SK-N-SH treated with all-trans-retinoic acid at 6 μM for 48 hours (cell line): ENCODE measurements at places on chromosomes 1 and 21.

- no peak for ATAC-seq
Measured at GRCh38 chr1:49251019-49251784, 474.5 kb upstream of the BEND5 start.

DNA sequence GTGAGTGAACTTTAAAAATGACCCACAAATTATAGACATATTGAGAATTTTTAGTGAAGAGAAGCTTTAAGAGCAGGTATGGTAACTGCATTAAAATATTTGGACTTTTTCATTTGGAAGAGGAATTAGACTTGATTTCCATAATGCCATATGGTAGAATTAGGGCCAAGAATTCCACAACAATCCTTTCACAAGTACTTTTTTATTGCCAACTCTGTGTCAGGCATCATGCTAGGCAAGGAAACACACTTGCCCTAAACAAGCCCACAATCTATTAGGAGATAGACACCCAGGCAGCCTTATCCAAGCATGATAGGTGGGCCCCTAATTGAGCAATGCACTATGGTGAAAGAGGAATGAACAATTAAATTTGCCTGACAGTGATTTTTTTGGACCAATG lies 353.0 kb downstream of the TGFB2 start:
- ATAC-seq, result no peak

DNA sequence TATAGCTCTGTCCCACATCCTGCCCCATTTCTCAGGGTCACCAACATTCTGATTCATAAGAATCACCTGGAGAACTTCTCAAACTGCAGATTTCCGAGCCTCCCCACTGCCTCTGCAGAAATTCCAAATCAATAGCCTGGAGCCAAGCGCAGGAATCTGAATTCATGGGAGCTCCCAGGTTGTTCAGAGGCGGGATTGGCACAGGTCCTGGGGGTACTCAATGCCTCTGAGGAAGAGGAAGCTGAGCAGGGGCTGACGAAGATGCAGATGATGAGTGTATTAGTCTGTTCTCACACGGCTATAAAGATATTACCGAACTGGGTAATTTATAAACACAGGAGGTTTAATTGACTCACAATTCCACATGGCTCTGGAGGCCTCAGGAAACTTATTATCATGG lies 455.5 kb downstream of the MATN1 start:
- no peak for ATAC-seq

DNA sequence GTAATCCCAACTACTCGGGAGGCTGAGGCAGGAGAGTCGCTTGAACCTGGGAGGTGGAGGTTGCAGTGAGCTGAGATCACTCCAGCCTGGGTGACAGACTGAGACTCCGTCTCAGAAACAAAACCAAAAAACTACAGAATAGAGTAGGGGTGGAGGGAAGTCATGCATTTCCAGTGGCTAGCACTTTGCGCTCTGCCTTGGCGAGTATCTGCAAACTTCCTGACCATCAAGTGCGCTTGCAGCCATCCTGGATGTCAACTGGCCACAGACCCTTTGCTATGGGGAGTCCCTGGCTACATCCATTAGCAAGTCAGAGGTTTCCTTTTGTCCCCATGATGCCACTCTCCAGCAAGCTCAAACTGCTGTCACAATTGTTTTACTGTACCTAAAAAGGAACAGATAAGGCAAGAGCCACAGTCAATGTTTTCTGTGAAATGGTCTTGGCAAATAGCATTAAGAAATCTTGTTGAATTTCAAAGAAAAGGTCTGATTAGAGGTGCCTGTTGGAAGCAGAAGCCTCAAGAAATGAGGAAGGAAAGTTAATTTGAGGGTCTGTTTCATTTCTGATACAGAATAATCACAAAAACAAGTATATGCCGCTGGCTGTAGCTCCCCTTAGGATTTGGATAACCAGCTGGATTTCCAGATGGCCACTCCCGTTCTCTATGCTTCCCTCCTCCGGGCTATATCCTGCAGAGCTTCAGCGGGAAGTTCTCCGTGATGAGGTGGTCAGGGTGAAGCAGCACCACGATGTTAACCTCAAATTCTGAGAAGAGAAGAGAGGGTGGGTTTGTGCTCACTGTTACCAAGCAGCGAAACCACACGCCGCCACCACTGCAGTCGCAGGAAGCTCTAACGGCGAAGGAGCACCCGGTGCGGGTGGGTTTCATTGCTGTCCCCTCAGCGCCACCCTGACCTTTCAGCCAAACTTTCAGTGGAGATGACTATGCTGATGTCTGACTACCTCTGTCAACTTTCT lies 42.0 kb downstream of the VPS26C start:
- no peak for ATAC-seq

GRCh38 chr21:43278359-43278758 lies 109.6 kb downstream of the CRYAA start:
- ATAC-seq, result no peak

GRCh38 chr1:119713749-119714456 lies 2.2 kb downstream of the PHGDH start:
- no peak for ATAC-seq

- ATAC-seq, result no peak
Measured at GRCh38 chr1:154753426-154753825, 116.7 kb downstream of the KCNN3 start.

DNA sequence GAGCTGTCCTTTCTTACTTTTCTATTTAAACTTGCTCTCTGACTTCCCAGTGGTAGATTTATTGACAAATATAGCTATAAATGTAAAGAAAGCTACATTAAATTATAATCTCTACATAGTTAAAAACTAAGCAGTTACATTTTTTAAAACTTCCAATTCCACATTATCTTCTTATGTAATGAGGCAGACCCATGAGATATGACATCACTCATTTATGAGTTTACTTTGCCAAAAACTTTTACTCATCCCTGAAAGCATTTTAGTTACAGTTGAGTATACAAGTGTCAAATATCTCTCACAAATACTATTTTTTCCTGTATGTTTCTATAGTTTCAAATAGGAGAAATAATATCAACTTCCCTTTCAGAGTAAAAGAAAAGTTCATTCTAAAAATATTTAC lies 3.8 kb downstream of the NMNAT2 start:
- no peak for ATAC-seq

- no peak for ATAC-seq
Measured at GRCh38 chr1:46184920-46185658, 8.8 kb upstream of the P3R3URF start.

GRCh38 chr1:178538192-178538916 lies 25.4 kb downstream of the TEX35 start:
- ATAC-seq, result peak; percentile 13; the same call in 2 of the 3 replicates

GRCh38 chr1:204154568-204155255 lies 2.9 kb upstream of the ETNK2 start:
- no peak for ATAC-seq

- ATAC-seq, result no peak
Measured at GRCh38 chr1:156289857-156290256, 5.6 kb downstream of the GLMP start.

DNA sequence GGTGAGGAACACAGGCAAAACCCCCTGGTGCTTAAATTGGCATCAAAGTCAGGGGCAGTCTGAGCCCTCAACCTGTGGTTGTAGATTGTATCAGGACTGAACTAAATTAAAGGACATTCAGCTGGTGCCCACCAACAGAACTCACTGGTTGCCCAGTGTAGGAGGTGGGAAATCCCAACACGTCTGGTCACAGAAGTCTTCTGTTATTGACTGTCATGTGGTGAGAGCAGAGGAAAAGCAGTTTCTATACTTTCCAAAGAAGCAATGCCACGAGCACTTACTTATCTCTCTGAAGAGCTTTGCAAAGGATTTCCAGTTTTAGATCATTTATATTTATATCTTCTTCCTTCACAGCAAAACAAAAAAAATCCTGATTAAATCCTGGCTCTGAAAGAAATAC lies 15.0 kb upstream of the ACTA1 start:
- ATAC-seq, result no peak

- ATAC-seq, result no peak
Measured at GRCh38 chr1:209791920-209792319, 7.6 kb upstream of the C1orf74 start.

DNA sequence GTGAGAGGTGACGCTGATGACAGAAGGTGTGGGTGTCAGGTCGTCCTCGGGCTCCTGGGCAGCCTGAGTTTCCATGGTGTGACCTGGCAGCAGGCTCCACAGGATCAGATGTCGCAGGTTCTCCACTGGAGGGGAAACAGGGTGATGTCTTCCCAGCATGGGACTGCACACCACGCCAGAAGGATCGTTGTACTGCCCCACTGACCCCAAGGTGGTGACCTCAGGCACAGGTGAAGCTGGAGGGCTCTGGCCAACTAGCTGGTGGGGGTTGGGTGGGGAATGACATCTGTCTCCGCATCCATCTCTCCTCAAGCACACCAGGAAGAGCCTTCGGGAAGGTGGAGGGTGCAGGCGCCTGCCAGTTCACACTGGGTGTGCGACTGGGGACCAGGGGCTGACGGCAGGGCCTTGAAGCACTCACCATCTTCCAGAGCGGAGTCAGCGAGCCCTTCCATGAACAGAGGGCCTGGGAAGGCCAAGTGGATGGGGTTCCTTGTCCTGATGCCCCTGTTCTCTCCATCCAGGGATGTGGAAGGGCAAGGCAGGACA lies 19.4 kb downstream of the LRRC71 start:
- no peak for ATAC-seq

DNA sequence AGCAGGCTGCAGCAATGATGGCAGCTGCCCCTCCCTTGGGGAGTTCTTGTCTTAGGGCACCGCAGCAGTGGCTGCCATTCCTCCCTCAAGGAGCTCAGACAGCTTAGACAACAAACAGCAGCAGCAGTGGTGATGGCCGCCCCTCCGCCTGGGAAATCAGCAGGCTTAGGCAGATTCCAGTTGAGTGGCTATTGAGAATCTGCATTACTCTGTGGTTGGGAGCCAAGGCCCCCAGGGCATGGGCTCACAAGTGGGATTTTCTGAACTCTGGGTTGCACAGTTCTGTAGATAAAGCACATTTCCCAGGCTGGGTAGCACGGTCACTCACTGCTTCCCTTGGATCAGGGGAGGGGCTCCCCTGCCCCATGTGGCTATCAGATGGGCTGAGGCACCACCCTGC lies 1280.7 kb upstream of the TMPRSS15 start:
- no peak for ATAC-seq

DNA sequence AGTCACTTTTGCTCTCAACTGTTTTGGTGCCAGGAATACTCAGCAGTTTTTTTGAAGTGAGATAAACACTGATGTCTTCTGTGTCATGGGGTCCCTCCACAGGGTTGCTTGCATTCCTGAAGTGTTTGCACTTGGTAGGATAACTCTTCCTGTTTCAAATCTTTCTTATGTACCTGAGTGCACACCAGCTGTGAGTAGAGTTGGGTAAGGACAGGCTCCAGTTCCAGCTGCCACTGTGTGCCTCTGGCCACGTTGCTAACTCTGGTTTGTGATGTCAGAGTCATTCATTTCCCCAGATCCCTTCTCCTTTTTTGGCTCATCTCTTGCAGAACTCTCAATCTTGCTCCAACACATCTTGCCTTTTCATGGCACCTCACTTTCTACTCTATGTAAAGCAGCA lies 356.3 kb upstream of the B3GALT2 start:
- peak; percentile 39 for ATAC-seq

DNA sequence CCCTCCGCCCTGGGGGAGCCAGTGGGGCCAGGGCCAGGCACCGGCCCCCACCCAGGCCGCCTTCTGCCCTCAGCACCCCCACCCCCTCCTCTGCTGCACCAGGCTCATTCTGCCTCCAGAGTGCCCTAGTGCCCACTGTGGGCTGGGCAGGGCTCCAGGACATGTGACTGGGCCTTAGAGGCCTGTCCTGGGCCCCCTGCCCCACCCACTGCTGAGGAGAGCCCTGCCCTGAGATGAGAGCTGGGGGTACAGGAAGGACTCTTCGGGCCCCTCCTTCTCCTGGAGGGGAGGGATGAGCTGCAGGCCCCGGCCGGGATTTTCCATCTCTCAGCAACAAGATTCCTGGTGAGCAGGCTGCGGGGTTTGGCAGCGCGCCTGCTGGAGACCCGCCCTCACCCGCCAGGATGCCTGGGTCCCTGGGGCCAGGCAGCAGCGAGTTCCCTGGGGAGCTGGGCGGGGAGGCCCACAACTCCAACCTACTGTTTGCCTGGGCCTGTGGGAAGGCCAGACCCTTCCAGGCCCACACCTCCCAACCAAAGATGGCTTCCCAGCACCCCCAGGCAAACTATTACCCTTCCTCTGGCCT lies 14.0 kb downstream of the AHDC1 start:
- ATAC-seq, result peak; percentile 62

GRCh38 chr1:220551718-220552117 lies 23.8 kb downstream of the MARK1 start:
- ATAC-seq, result no peak

- no peak for ATAC-seq
Measured at GRCh38 chr21:41162096-41162495, 5.9 kb upstream of the BACE2 start.

DNA sequence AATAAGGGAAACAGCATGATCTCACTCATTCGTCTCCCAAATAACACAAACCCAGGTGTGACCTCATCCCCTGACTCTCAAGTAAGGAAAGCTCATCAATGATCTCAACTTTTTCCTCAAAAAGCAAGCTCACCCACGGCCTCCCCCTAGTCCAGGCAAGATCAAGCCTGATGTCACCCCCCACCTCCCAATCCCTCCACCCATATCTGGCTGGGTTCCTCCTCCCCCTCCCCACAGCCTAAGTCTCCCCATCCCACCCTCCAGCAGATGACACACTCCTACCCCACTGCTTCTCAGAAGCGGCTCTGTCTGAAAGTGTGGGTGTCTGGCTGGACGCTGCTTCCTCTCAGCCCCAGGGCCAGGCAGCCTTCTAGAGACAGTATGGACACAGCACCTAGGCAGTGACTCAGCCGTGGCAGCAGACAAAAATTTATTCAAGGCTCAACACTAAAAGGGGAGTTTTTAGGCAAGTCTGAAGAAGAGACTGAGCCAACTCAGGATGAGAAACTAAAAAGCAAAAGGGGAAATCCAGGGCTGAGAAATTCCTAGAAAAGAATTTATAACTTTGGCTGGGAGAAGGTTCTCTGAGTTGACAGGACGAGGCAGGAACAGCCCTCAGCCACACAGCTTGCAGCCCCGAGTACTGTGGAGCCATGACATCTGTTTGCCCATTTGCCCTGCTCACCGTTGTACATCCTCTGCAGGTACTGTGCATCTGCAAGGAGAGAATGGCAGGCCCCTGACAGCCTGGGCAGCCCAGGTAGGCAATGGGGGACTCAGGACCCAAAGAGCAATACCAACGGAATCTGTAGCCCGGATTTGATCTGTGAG lies 81.6 kb upstream of the LRRC8D start:
- peak; percentile 89 for ATAC-seq

- ATAC-seq, result no peak
Measured at GRCh38 chr1:243745356-243745755, 104.7 kb downstream of the AKT3 start.

- ATAC-seq, result no peak
Measured at GRCh38 chr1:17636612-17637011, 97.1 kb downstream of the ARHGEF10L start.

GRCh38 chr1:243483071-243483771 lies 227.4 kb downstream of the SDCCAG8 start:
- no peak for ATAC-seq

DNA sequence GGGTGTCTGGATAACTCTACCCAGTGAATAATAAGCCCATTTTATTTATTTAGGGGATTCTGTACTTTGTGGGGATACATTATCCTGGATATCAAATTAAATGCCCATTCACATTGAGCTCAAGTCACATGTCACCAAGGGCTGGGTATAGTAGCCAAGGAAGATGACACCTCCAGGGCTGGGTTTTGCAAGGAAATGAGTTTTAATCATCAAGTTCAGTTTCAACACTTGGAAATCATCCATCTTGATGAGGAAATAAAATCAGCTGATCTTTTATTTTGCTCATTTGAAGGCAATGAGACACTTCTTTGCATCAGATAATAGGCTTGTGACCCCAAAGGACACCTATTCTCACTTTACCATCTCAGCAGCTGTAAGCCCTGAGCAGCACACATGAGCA lies 80.0 kb upstream of the TNR start:
- no peak for ATAC-seq
